ENCODE measurements at places on chromosomes 1 and 21.

DNA sequence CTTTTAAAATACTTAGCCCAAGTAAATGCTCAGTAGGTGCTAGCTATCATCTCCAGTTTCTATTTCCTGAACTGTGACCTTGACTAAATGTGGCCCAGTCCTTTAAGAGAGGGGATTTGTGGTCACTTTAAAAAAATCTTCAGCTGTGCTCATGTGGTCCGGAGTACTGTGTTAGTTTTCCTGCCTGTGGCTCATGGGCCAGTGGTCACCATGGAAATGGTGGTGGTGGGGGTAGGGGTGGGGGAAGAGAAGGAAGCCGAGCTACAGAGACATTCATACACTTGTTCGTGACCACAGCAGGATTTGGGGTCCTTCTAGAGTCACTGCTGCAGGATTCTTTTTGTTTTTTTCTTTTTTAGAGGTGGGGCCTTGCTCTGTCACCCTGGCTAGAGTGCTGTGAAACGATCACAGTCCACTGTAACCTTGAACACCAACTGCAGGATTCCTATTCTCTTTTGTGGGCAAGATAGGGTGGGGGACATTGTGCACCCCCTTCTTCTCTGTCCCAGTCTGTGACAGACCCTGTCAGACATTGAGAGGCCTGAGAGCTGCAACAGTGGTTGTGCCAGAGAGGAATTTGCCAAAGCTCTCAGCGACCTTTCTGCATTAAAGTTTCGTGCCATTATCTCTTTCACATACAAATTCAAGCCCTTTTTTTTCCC lies 25.8 kb downstream of the KIF26B start:
- no peak for DNase-seq

DNA sequence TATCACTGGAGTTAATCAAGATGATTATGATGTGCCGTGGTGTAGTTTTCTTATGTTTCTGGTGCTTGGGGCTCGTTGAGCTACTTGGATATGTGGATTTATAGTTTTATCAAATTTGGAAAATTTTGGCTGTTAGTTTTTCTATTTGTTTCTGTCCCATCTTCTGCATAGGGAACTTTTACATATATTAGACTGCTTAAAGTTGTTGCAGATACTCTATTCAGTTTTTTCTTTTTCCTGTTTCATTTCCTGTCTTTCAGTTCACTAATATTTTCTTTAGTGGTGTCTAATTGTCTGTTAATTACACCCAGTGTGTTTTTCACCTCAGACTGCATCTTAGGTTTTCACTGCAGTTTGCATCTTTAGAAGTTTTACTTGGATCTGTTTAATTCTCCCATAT lies 247.7 kb downstream of the CAMTA1 start:
- DNase-seq, result no peak

GRCh38 chr1:11245248-11245647 lies 17.1 kb downstream of the MTOR start:
- no peak for DNase-seq

GRCh38 chr1:151852733-151853132 lies 779 bp downstream of the THEM5 start:
- DNase-seq, result no peak

DNA sequence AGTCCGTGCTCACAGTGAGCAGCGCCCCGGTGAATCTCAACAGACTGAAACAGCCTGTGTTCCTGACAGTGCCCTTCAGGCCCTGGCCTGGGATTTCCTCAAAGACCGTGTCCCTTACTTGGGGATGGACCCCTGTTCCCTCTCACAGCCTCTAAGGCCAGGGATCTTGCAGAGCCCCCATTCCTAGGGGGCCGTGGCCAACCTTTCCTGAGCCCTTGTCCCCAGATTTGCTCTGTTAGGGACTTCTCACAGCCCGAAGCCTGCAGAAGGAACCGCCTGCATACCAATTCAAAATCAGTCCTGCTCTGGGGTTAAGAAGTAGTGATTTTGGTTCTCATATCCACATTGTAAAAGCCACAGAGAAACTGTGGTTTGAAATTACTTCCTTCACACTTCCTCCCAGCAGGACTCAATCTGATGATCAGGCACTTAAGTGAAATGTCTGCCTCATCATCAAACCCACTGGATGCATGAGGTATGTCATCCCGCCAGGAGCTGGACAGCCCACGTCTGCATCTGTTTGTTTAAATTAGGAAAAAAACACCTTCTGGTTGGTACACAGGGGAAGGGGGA lies 14.9 kb downstream of the ABCA4 start:
- no peak for DNase-seq

GRCh38 chr1:12539705-12540579 lies 78.1 kb downstream of the DHRS3 start:
- DNase-seq, result peak; percentile 88

- DNase-seq, result no peak
Observed at GRCh38 chr1:44355582-44356305, 687 bp upstream of the ERI3 start.

- DNase-seq, result no peak
Observed at GRCh38 chr1:48718705-48719104, 58.0 kb downstream of the BEND5 start.

DNA sequence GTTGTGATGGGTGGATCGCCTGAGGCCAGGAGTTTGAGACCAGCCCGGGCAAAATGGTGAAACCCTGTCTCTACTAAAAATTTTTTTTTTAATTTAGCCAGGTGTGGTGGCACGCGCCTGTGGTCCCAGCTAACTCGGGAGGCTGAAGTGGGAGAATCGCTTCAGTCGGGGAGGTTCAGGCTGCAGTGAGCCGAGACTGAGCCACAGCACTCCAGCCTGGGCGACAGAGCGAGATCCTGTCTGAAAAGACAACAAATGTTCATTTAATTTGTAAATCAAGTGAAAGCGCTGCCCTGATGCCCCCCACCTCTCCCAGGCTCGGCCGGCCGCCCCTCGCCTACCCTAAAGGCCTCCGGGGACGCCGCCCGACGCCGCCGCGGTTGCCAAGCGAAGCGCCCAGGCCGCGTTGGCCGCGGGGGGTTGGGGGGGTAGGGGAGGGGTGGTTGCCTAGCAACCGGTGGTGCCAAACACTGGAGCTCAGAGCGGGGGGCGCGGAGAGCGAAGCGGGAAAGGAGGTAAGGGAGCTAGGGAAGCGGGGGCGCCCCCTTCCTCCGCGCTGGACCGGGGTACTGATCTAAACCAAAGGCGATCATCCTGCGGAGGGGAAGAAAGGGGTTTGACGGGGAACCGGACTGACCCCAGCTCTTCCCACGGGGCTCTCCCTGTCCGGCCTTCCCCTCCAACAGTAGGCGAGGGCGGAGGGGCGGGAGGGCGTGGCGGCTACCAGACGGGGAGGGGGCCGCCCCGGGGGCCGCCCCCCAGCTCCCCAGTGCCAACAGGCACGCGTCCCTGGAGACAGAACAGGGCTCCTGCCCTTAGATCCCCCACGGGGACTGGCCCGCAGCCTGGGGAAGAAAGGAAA lies at the start of gene TEKT2:
TSS of gene TEKT2 (plus strand) at position 460 of the 862 bp plus-strand sequence. CDS start 828 bp downstream, outside the sequence.
- DNase-seq, result peak; percentile 55

GRCh38 chr1:214708321-214708955 lies 105.4 kb downstream of the CENPF start:
- DNase-seq, result no peak

DNA sequence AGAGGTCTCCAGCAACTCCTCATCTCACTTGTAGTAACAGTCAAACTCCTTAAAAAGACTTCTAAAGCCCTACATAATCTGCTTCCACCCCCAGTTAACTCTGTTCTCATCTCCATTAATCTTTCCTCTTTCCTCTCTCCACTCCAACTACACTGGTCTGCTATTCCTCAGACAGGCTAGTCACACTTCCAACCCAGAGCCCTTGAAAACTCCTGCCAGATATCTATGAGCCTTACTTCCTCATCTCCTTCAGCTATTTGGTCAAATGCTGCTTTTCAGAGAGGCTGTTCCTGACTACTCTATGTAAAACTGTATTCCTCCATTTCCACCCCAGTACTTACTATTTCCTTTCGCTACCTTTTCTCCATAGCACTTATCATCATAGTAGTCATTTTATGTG lies 24.4 kb downstream of the PCP4L1 start:
- no peak for DNase-seq

DNA sequence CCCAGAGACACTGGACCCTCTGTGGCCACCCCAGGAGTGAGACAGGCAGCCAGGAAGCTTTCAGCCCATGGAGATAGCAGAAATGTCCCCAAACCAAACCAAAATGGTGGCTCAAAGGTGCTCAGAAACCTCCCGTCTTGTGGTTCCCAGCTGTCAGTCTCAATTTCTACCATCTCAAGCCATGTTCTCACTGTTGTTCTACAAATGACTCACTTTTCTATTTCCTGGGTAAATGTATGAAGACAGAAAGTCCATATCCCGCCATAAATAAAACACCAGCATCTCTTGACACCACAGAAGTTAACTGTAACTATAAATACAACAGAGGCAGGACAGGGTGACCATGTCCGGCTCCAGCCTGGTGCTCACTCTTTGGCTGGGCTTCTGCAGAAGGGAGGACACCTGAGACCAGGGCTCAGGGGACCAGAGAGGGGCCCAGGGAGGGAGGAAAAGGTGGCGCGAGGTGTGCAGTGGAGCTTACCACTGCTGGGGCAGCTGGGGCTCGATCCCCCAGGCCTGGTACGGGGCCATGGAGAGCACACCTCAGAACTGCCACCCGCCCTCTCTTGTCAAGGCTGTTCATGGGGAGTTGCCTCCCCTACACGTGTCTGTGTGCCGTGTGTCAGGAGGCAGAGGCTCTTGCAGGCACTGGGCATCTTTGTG lies 43.6 kb downstream of the EPHB2 start:
- DNase-seq, result no peak

DNA sequence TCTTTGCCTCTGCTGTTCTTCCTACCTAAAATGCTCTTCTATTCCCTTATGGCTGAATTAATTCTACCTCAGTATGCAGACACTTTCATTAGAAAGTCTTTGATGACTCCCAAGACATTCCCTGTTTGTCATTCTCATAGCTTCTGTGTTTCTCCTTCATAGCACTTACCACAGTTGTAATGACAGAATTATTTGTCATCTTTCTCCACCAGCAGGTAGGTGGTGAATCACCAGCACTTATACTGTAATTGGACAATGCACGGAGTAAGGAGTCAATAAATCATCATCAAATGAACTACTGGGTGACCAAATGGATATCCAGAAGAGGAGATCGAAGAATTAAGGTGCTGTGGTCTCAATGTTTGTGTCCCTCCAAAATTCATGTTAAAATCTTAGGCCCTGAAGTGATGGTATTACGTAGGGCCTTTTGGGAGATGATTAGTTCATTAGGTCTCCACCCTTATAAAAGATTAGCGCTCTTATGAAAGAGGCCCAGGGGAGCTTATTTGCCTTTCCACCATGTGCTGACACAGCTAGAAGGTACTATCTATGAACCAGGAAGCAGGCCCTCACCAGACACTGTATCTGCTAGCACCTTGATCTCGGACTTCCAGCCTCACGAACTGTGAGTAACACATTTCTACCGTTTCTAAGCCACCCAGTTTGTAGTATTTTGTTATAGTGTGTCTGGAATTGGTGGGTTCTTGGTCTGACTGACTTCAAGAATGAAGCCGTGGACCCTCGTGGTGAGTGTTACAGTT lies 2.4 kb upstream of the CCT8 start:
- no peak for DNase-seq

GRCh38 chr1:87314091-87314490 lies 14.6 kb upstream of the LMO4 start:
- no peak for DNase-seq

All from ovary (tissue), 10 donors.